Esophagus squamous epithelium (tissue), 5 donors: ENCODE measurements at places on chromosomes 5 and 9.

DNA sequence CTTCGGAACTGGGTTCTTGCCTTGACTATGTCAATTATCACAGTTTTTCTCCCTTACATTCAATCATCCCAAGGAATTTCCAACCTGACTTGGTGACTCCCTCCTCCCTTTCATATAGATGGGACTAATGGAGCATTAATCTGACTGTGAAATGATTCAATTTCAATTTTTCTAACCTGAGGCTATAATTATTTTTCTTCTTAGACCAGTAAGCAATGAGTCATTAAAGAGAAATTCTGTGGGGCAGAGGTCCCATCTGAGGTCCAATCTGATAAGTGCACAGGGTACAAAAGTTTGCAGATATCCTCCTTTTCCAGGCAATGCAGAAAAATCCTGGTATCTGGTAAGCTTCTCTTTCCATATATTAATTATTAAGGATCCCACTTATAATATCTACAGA is 18.9 kb downstream of the PDE4D start:
- DNase-seq, result no peak

GRCh38 chr5:151492729-151493128 is 45.3 kb downstream of the SLC36A1 start:
- DNase-seq, result no peak

DNA sequence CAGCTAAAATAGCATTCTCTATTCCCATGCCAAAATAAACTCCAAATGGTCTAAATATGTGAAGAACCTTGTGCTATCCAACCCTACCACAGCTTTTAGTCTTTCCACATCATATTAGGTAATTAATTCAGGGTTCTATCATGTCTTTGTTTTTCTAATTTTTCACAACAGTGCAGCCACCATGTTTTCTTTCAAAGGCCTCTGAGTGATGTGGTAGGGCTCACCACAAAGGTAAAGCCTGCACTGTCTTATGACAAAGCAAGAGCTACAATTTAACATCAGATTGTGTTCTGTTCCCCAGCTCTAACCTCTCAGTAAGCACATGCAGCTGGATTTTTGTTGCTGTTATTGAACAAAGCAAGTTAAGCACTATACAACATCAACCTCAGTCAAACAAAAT is 52.4 kb downstream of the MEF2C start:
- no peak for DNase-seq

- no peak for DNase-seq
Measured at GRCh38 chr9:105254226-105254625, 9.8 kb downstream of the SLC44A1 start.

GRCh38 chr9:133945314-133945975 is 46.7 kb downstream of the VAV2 start:
- DNase-seq, result no peak

- DNase-seq, result no peak
Measured at GRCh38 chr9:69121155-69122081, 52.7 kb upstream of the TJP2 start.

GRCh38 chr5:32507738-32508434 is 63.3 kb upstream of the ZFR start:
- DNase-seq, result no peak

GRCh38 chr5:96863949-96864584 is 12.2 kb upstream of the ERAP2 start:
- DNase-seq, result no peak

- DNase-seq, result no peak
Measured at GRCh38 chr5:180283026-180283615, 8.8 kb downstream of the MAPK9 start.

- DNase-seq, result no peak
Measured at GRCh38 chr9:33884856-33885701, 68.1 kb downstream of the UBE2R2 start.

DNA sequence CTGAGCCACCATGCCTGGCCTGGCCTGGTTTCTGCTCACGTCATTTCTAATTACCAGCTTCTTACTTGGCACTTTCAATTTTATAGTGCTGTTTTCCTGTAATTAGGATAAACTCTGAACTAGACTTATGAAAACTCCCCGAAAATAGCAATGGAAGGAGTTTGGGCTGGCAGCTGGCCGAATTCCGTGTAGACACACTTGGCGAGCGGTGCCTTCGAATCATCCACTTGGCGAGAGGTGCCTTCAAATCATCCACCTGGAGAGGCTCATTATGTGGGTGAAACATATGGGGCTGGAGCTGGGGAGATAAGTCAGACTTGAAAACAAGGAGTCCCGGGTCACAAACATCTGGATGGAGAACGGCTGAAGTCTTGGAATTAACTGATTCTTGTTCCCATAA is 203.7 kb downstream of the ROR2 start:
- no peak for DNase-seq
